ENCODE measurements at places on chromosomes 12 and 14. TPM values are rescaled to one million over a fixed set of nuclear protein-coding genes. Genes with fewer than 3 reads are reported as not detected.

The ENDOU gene
- total RNA-seq = under 0.01 TPM

The NAP1L1 gene
- 86.4 TPM for total RNA-seq

The CIDEB gene
- under 0.01 TPM for total RNA-seq

GRCh38 chr14:95041477-95042020, 115.8 kb downstream of the DICER1 start:
- no peak overlapping the region for H3K4me3 ChIP-seq
- H3K4me1 ChIP-seq = peaks cover 13% of the 10 kb centered on the region
- H3K27ac ChIP-seq = peak overlapping the region; percentile 38
- H3K27me3 ChIP-seq = no peaks in the 10 kb centered on the region

GRCh38 chr14:93752980-93753561, 35.2 kb downstream of the PRIMA1 start:
- H3K27ac ChIP-seq = no peak overlapping the region
- no peaks in the 10 kb centered on the region for H3K36me3 ChIP-seq
- DNase-seq = no peak
- H3K4me1 ChIP-seq = no peaks in the 10 kb centered on the region

DNA sequence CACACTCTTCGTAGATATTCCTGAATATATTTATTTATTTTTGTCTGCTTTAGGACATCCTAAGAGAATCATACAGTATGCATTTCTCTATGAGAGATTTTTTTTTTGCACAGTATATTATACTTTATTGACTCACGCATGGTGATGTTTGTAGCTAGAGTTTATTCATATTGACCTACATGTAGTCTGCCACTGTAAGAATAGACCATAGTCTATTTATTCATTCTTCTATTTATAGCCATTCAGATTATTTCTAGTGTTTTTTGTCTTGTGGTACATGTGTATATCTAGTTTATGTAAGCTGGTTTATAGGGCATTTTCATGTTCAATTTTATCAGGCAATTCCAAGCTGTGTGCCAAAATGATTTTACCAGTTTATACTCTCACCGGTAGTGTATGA, 45.2 kb downstream of the PCNX1 start:
- peaks cover 6% of the 10 kb centered on the region for H3K36me3 ChIP-seq
- H3K4me1 ChIP-seq = no peaks in the 10 kb centered on the region
- no peaks in the 10 kb centered on the region for H3K27me3 ChIP-seq
- no peak overlapping the region for H3K27ac ChIP-seq
- no peak for DNase-seq

- H3K27me3 ChIP-seq = peaks cover 6% of the 10 kb centered on the region
- H3K4me3 ChIP-seq = no peak overlapping the region
- no peaks in the 10 kb centered on the region for H3K4me1 ChIP-seq
- H3K27ac ChIP-seq = no peak overlapping the region
These were observed 23.0 kb downstream of the SERPINA3 start for GRCh38 chr14:94635154-94635553.

DNA sequence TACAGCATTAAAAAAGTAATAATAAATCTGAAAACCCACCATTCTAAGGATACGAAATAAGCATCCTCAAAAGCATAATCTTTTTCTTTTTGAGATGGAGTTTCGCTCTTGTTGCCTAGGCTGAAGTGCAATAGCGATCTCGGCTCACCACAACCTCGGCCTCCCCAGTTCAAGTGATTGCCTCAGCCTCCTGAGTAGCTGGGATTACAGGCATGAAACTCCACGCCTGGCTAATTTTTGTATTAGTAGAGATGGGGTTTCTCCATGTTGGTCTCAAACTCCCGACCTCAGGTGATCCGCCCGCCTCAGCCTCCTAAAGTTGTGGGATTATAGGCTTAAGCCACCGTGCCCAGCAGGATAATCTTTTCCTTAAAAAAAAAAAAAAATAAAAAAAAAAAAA, 4.3 kb downstream of the CCNT1 start:
- no peak overlapping the region for H3K27ac ChIP-seq
- peaks cover 3% of the 10 kb centered on the region for H3K4me1 ChIP-seq
- H3K4me3 ChIP-seq = no peak overlapping the region

GRCh38 chr12:89927226-89927698, 218.6 kb upstream of the ATP2B1 start:
- H3K27me3 ChIP-seq = no peaks in the 10 kb centered on the region
- no peak overlapping the region for H3K27ac ChIP-seq
- no peaks in the 10 kb centered on the region for H3K36me3 ChIP-seq

DNA sequence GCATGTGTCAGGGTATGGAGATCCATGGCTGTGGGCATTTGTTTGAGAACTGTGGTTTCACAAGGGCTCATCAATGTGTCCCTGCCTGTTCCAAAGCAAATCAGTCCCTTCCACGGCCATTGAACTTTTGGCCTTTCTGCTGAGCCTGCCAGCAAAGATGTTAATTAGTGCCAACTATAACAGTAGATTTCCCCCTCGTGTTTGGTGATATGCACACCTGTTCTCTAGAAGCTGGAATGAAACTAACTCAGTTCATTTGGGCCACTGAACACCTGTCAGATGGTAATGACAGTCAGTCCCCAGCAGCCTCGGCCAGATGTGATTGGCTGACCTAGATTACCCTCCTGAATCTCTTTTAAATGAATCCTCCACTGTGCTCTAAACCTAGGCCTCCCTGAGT, 43.2 kb downstream of the IRAK3 start:
- H3K4me3 ChIP-seq = no peak overlapping the region
- no peak for DNase-seq
- H3K4me1 ChIP-seq = 0 out of 2 replicates have a peak, but pooled peaks cover 2% of the 10 kb centered on the region
- H3K36me3 ChIP-seq = no peaks in the 10 kb centered on the region
- H3K27me3 ChIP-seq = peaks cover 3% of the 10 kb centered on the region
- no peak overlapping the region for H3K27ac ChIP-seq

GRCh38 chr14:104214431-104215218, 76.2 kb downstream of the KIF26A start:
- H3K4me3 ChIP-seq = no peak overlapping the region
- no peak overlapping the region for H3K27ac ChIP-seq
- no peaks in the 10 kb centered on the region for H3K36me3 ChIP-seq

- peak; percentile 79 for DNase-seq
- H3K27ac ChIP-seq = no peak overlapping the region
- no peak overlapping the region for H3K4me3 ChIP-seq
- H3K4me1 ChIP-seq = peaks cover 3% of the 10 kb centered on the region
- peaks cover 12% of the 10 kb centered on the region for H3K36me3 ChIP-seq
- H3K27me3 ChIP-seq = no peaks in the 10 kb centered on the region
These were observed 26.3 kb upstream of the BBS10 start for GRCh38 chr12:76374386-76375020.

DNA sequence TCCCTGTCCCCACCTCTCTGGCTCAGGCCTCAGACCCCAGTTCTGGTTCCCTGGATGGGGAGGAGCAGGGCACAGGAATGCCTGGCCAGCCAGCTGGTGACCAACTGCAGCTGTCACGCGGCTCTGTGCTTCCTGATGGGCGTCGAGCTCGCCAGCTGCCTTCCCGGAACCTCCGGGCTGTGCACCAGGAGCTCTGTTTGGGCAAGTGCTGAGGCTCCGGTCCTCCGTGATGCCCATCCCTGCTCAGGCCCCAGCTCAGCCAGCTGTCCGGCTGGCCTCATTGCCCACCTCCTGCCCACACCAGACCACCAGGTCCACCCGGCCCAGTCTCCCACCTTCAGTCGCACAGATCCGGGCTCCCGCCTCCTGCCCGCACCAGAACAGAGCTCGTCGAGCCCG, 4.8 kb downstream of the IFFO1 start:
- peaks cover 15% of the 10 kb centered on the region for H3K36me3 ChIP-seq
- no peak overlapping the region for H3K4me3 ChIP-seq
- H3K27me3 ChIP-seq = no peaks in the 10 kb centered on the region
- H3K27ac ChIP-seq = peak overlapping the region; percentile 86
- peaks cover 54% of the 10 kb centered on the region for H3K4me1 ChIP-seq

All from IMR-90 (cell line).